Activated CD4-positive, alpha-beta T cell treated with anti-CD3 and anti-CD28 coated beads for 48 hours (primary cell): ENCODE measurements at places on chromosomes 4 and X.

DNA sequence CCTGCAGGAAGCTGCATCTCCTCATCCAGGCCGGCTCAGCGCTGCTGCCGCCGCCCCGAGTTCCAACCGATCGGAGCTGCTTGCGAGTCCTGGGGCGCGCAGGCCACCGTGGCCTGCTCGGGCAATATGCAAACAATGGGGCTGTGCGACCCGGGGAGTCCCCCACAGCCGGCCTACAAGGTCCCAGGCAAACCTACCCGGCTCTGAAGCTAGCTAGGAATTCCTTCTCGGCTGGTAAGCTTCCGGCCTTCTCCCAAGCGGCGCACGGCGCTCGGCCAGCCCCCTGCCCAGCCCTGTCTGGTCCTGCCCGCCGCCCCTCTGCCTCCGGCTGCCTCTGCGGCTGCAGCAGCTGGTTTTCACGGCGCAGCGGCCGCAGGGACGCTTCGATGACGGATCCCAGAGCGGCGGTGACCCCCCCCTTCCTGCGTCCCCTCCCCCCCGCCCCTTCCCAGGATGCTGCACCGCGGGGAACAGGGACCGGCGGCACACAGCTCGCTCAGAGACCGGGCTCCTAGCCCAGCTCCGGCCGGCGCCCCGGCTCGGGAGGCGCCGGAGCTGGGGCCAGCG is 59.4 kb downstream of the TSC22D3 start:
- DNase-seq = peak; percentile 16

GRCh38 chrX:19372170-19372546 is 28.4 kb downstream of the PDHA1 start:
- peak; percentile 78 for DNase-seq

DNA sequence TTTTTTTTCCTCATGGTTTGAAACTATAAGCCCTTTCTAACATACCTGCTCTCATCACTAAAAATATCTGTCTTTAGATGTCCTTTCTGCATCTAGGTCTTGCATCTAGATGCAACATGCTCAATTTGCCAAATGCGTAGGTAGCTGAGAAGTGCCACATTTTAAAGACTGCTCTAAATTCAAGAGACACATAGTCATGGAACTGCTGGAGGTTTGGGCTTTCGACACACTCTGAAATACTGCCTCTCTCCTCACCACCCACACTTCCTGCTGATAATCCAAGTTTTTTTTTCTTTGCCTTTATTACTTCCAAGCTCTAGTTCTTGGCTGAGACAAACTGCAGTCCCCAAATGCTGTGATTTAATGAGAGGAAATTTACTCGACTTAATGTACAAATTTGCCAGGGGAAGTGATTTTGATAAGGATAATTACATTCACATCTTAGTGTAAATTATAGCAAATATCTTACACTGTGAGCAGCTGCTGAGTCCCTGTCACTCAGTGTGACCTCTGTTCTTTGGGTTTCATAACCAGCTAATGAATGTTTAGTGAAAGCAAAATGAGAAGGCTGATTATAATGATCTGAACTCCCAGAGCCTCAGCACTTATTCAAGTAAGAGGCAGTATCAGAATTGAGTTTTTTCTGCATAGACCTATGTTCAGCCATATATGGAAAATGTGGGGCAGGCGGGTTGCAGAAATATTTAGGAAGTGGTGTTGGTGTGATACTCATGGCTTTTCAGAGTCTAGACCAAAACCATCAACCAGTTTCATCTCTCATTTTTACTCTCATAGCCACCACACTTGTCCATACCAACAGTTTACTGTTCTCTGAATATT is 31.3 kb downstream of the DRD5 start:
- no peak for DNase-seq

DNA sequence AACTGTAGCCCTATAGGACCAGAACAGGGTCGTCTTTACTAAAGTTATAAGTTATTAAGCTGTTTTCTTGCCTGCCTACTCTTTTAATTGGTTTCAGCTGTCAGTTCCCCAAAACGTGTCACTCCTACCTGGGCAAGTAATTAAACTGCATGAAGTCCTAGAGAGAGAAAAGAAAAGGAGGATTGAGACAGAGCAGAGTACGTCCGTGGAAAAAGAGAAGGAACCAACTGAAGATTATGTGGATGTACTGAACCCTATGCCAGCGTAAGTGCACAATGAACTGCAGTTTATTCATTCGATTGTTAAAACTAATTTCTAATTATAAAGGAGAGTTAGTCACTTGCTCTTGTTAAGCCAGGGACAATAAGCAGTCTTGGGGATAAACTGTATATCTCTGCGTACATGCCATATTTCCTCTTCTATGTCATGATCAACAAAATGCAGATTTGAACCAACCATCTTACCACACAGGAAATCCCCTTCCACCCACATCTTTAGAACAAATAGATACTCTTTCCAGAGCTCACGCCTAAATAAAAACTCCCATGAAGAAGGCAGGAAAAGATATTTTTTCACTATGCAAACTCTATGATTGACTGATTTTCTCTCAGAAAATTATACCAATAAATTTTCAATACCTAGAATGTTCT is 22.8 kb downstream of the STAP1 start:
- DNase-seq = no peak

- DNase-seq = no peak
Observed at GRCh38 chr4:14478504-14478903, 523.8 kb upstream of the CPEB2 start.

- no peak for DNase-seq
Observed at GRCh38 chrX:119190831-119191230, 45.3 kb upstream of the PGRMC1 start.

DNA sequence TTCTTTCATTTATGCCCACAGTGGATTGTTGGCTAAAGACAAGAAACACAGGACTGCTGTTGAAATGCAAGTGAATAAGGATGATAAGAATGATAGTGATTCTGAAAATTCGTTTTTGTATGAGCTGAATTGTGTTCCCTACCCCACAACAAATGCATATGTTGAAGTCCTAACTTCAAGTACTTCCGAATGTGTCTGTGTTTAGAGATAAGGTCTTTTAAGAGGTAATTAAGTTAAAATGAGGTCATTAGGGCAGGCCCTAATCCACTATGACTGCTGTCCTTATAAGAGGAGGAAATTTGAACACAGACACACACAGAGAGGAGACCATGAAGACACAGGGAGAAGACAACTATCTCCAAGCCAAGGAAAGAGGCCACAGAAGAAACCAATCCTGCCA is 126.6 kb upstream of the ACSL4 start:
- no peak for DNase-seq

- DNase-seq = no peak
Observed at GRCh38 chr4:34157547-34157946, 2086.8 kb downstream of the ARAP2 start.

DNA sequence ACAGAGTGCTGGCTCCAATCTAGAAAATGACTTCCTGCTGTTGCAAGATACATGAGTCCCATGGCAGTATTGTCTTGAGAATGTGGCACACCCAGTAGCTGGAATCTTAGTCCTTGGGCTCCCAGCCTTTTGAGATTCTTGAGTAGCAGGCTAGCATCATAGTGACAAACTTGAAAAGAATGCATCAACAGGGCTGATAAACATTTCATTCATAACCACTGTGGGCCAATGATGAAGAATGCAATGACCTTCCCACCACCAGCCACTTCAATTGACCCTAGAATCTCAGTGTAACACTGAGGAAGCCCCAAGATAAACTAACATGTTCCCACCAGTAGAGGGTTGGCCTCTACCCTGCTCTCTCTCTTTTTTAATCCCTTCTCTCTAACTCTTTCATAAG is 329.3 kb downstream of the GBA3 start:
- DNase-seq = no peak

GRCh38 chrX:99752776-99753175 is 657.3 kb downstream of the PCDH19 start:
- no peak for DNase-seq

GRCh38 chrX:154495472-154495922 is 5.1 kb upstream of the SLC10A3 start:
- no peak for DNase-seq

DNA sequence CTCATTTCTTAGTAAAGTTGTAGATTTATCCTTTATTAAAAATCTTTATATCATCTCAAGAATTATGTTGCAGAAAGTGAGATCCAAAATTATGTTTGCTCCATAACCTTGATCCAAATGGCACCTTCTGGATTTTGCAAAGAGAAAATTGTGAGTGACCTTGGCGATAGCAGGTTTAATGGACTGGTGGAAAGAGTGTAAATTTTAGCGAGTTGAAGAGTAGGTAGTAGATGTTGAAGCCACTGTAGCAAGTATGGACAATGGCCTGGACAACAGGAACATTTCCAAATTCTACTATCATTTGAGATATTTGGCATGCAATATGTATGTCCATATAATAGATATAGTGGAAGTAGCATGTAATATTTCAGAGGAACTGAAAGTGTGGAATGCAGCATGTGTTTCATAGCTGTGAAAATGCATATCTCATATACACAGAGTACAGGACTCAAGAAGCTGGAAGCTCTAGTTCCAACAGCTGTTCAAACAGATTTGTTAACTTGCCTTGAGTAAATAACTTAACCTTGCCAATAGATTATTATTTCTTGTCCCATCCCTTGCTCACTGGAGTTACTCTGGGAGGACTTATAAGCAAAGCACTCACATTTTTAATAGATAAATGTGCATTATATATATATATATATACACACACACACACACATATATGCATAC is 152.5 kb upstream of the TLL1 start:
- no peak for DNase-seq
